ENCODE measurements at places on chromosomes 4 and X.

DNA sequence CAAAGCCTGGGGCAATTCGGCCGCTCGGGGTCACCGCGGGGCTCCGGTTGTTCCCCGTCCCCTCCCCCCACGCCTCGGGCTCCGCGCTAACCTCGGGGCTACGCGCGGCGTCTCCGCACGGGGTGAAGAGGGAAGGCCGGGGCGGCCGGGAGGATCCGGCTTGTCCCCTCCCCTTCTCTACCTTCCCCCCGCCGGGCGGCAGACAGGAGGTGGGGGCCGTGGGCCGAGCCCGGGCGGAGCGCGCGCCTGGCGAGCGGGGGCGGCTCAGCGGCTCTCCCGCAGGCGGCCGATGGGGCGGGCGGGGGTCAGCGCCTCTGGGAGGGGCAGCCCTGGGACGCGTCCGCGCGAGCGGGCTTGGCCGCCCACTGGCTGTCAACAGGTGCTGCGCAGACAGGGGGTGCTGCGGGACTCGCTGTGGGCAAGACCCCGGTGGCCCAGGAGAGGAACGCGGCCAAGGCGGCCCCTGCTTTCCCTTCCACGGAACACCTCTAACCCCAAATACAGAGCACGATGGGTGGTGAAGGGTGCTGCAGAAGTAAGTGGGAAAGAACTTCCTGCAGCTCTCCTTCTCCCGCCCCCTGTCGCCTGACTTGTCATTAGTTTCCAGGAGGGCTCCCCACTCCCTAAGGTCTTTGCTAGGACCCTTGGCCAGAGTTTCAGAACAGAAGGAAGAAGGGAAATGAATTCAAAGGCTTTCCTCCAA, at the start of gene PDGFC:
PDGFC (minus strand) TSS at position 124 of the 703 bp plus-strand sequence. CDS start 896 bp downstream, outside the sequence.
- DNase-seq: no peak

- DNase-seq: no peak
Observed at GRCh38 chr4:39259571-39260330, 77.4 kb downstream of the WDR19 start.

DNA sequence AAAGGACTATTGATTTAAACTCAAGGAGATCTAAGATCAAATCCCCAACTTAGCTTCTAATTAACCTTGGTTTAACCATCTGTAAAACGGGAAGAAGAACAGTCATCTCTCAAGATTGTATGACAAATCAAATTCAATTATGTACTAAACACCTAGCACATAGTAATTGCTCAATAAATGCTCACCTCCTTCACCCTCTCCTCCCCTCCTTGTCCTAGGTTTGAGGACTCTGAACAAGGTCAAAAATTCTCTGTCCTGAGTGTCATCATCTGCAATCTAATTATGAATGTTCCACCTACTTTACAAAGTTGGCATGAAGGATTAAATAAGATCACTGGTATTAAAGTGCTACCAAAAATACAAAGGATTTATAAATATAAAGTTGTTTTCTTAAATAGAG, 320.1 kb upstream of the PPARGC1A start:
- no peak for DNase-seq

- DNase-seq: no peak
Observed at GRCh38 chrX:19791562-19791961, 95.8 kb downstream of the SH3KBP1 start.

DNA sequence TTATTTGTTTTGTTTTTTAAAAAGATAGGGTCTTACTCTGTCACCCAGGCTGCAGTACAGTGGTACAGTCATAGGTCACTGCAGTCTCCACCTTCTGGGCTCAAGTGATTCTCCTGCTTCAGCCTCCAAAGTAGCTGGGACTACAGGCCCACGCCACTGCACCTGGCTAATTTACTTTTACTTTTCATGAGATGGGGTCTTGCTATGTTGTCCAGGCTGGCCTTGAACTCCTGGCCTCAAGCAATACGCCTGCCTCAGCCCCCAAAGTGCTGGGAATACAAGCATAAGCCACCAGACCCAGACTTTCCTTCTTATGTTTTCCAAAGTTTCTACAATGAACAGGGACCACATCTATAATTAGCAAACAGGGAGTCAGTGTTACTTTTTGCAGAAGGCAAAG, 37.9 kb upstream of the MXD4 start:
- DNase-seq: no peak

DNA sequence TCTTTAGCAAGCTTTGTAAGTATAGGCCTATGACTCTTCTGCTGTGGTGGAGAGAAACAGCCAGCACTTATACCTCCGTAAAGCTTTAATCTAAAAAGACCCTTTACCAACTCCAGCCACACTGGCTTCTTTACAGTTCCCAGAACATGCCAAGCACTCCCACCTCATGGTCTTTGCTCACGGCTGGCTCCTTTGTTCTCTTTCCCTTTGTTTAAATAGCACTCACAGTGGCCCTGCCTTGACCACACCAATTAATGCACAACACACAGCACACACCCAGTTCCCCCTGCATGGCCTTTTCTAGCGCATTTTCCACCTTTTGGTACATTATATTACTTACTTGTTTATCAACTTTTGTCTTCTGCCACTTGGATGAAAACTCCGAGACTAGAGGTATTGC, 18.9 kb downstream of the PPID start:
- DNase-seq: no peak

DNA sequence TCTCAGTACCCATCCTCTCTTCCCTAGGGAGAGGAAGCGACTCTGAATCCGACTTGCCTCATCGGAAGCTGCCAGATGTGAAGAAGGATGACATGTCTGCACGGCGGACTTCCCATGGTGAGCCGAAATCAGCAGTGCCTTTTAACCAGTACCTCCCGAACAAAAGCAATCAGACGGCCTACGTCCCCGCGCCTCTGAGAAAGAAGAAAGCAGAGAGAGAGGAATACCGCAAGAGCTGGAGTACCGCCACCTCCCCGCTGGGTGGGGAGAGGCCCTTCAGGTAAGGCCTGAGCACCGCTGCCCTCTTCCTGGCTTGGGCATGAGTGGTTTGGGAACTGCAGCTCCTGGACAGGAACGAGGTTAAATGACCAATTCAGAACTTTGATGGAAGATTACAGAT, 81.2 kb downstream of the LIMCH1 start:
- no peak for DNase-seq

GRCh38 chr4:6546681-6547447, 28.1 kb upstream of the MAN2B2 start:
- no peak for DNase-seq

- DNase-seq: no peak
Observed at GRCh38 chrX:13223868-13224567, 95.8 kb downstream of the ATXN3L start.

DNA sequence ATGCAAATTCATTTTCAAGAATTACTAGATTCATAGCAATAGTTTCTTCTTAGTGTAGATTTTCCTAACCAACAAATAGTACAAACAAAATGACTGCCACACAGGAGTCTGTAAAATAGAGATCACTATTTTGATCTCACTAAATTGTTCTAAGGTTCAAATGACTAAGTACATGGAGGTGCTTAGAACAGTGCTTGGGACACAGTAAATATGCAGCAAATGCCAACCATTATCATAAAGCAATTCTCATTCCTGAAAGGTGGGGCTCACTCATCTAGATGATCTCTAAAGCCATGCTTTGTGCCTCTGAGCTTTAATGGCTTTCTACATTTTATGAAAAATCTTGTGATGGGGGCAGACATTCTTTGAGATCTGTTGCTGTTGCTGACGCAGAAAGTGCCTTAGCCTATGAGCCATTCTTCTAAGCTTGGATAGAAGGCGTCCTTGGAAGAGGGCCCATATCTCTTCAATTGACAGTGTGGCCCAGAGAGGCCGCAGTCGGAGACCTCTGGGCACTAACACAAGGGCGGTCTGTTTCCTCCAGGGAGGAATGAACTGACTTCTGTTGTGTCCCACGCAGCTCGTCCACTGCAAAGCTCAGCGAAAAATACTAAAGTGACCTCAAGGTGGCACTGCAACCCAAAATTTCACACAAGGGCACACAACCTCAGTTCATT, 23.5 kb downstream of the TLR10 start:
- DNase-seq: no peak

GRCh38 chrX:41350150-41350975, 16.4 kb downstream of the DDX3X start:
- no peak for DNase-seq

DNA sequence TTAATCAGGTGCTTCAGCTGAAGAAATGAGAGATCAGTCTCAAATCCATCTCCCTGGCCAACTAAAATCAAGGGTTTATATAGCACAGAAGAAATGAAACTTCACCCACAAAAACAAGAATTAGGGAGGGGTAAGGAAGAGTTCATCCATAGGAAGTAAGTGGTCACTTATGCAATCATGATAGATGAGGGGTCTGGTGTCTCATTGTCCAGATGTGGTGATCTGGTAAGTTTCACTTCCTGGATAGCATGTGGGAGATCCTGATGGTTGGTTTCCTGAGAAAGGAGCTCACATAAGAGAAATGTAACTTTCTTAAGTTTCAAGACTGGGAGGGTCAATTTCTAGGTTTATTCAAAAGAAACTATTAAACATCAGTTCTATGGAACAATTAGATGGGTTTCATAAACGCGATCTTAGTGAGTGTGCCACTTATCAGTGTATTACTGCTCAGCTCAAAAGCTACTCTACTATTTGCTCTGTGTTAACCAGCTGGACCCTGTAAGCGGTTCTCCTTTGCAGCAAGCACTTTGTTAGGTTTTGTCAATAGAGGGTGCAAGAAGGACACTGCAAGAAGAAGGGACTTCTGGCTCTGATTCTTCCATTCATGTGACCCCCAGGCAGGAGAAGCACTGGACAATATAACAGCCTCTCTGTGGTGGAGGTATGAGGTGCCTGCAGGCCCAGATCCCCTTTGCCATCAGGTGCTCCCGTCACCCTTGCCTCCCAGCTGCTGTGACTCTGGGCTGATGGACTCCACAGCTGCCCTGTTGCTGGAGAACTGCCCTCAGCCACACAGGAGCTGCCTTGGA, 35.4 kb upstream of the HPSE start:
- no peak for DNase-seq
